ENCODE measurements at places on chromosomes 1 and 21. TPM values are rescaled to one million over a fixed set of nuclear protein-coding genes. Genes with fewer than 3 reads are reported as not detected.

DNA sequence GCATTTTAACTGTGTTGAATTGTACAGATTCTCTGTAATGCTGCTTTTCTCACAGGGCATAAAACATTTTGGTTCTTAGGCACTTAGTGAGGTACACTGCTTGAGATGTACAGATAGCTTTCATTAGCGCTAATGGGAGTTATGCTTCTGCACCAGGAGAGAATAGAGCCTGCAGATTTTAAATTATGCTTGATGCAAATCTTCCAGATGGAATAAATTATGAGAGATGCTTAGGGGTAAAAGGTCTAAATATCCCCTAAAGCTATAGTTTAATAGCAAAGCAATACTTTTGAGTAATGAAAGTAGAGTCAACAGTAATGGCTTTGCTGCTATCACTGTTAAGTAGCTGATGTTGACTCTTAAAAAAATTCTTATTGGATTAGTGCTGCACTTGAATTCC lies 248.9 kb downstream of the S1PR1 start:
- no peak for DNase-seq

DNA sequence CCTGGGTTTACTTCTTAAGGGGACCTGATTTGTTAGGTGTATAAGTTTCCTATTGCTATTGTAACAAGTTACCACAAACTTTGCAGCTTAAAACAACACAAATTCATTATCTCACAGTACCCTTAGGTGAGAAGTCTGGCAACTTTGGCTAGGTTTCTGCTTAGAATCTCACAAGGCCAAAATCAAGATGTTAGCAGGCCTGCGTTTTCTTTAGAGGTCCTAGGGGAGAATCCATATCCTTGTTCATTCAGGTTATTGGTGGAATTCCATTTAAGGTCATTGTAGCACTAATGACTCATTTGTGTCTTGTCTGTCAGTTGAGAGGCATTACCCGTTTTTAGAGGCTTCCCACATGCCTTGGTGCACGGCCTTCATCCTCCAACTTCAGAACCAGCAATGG lies 8.2 kb upstream of the SH2D1B start:
- no peak for DNase-seq

- peak; percentile 44 for DNase-seq
These were observed 5.5 kb upstream of the PRKCZ start for GRCh38 chr1:2044510-2045319.

- DNase-seq: peak; percentile 42
These were observed 21.4 kb upstream of the ALDH4A1 start for GRCh38 chr1:18923756-18924211.

DNA sequence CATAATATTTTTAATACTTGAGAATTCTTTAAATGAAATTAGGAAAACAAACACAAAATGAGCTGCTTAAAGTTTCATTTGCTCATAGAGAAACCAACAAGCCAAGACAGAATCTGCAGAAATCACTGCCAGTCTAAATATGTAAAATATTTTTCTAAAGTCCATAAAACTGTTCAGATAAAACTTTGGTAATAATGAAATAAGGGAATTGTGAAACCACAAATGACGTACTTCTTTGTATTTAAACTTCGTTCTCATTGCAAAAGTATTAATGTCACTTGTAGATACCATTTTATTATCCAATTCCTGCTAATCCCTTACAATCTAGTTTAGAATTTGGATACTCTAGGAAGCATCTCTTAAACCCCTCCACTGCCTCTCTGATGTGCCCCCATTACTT lies 234.5 kb upstream of the NEGR1 start:
- DNase-seq: no peak

- no peak for DNase-seq
These were observed 2.2 kb downstream of the ATP1A2 start for GRCh38 chr1:160117709-160118183.

GRCh38 chr1:202268817-202269216 lies 72.9 kb downstream of the UBE2T start:
- DNase-seq: no peak

GRCh38 chr1:22572818-22573217 lies 9.5 kb downstream of the EPHA8 start:
- DNase-seq: no peak

- DNase-seq: peak; percentile 94
These were observed 103.2 kb upstream of the SLC25A33 start for GRCh38 chr1:9435854-9436640.

DNA sequence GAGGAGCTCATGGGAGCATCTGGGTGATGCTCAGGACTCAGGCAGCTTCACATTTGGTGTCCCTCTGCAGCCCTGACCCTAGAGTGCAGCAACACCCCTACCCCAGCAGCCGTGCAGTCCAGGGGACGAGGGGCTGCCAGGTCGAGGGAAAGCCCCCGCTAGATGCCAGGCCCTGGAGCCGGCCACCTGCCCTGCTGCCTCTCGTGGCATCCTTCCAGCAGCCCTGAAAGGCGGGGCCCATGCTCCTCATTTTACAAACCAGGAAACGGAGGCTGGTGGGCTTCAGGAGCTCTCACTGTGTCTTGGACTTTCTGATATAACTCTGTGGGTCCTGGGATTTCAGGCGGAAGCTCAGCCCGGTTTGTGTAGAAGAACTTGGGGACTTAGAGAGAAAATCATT lies 120.5 kb upstream of the WNT4 start:
- DNase-seq: no peak

- no peak for DNase-seq
These were observed 18.4 kb upstream of the SIPA1L2 start for GRCh38 chr1:232648316-232648715.

Gene MMP23B
- 0.25 TPM for total RNA-seq

Gene LCE1A
- total RNA-seq: not detected

Gene ZFP69B
- total RNA-seq: 0.77 TPM

Measured in dermis microvascular lymphatic vessel endothelial cell (primary cell).